ENCODE measurements at places on chromosomes 11 and 22.

- DNase-seq = no peak
Measured at GRCh38 chr11:46514370-46514769, 79.5 kb downstream of the AMBRA1 start.

- DNase-seq = no peak
Measured at GRCh38 chr11:111395749-111396148, 16.7 kb upstream of the POU2AF1 start.

- DNase-seq = peak; percentile 77
Measured at GRCh38 chr22:28442264-28442710, 237.4 kb downstream of the TTC28 start.

GRCh38 chr11:70024773-70025045 is 53.4 kb upstream of the ANO1 start:
- DNase-seq = no peak

GRCh38 chr11:42075180-42075579 is 615.7 kb upstream of the LRRC4C start:
- no peak for DNase-seq

- no peak for DNase-seq
Measured at GRCh38 chr11:34644669-34645406, 23.9 kb downstream of the EHF start.

GRCh38 chr11:112612250-112612849 is 348.9 kb upstream of the NCAM1 start:
- DNase-seq = no peak

DNA sequence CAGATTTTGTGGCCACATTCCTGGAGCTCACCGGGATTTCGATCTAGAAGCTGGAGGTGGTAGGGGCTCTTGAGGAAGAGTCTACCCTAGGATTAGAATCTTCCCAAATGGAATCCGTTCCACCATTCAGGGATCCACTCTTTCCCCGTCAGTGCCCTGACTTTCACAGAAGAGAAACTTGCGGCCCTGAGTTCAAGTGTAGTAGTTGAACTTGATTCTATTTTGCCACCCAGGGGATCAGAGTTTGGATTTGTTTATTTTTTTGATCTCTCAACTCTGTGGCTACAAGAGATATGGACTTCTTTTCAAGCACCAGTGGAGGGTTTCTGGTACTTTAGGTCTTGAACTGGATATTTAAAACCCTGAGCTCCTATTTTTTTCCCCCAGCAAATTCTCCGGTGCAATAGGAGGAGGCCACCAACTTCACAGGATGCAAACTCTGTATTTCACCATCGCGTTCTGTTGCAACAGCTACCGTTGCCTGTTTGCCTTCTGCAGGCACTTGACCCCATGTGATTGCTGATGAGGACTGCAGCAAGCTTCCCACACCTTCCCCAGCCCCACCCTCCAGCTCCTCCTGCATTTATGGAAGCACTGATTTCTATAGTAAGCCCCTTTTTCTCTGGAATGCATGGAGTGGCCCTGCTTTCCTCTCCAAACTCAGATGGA is 14.8 kb upstream of the MRGPRF start:
- DNase-seq = peak; percentile 87

DNA sequence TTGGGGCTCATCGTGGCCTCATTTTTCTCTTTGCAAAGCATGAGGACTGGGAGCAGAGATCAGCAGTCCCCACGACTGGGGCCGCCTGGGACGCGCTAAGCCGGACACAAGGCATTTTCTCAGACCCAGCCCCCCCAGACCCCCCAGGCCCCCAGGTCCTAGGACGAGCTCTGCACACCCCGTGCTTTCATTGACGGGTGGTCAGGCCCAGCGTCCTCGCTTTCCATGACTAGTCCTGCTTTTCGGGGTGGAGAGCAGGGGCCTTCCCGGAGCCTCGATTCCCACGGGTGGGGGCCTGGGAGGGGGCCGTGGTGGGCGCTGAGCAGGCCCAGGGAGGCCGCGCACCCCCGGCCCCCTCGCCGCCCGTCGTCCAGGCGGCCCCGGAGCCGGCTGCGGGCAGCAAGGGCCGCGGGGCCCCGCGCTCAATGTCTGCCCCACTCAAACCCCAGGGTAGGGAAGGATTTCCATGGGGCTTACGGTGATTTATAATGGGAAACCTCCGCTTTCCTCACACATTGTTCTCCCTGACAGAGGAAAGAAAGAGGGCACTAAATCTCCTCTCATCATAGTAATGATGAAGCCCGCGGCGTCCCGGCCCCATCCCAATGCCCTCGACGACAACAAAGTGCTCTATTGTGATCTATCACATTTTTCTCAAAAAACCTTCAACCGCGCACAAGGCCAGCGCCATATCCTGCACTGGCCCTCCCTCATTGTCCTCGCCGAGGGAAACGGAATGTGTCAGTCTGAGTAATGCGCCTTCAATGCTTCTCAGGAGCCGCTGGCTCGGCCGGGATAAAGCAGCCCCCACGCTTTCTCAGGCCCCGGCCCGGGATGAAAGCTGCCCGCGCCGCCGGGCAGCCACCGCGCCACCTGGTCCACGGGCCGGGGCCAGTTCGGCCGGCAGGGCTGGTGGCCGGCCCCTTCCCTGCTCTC is 10.4 kb upstream of the LINC01488 start:
- DNase-seq = no peak

DNA sequence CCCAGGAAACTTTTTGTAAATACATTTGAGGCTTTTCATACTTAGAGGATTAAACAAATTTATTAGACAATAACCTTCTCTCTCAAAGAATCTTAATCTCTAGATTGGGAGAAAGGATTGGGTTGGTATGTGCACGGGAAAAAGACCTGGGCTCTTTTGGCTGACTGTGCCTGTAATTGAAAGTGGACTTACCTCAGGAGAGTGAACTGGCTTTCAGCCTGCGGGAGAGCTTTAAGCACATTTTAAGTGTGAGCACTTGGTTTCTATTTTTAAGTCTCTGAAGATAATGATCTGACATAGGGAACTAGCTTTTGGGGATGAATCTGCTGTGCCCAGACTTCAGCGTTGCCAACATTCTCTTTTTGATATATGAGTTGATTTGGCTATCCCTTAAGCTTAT is 35.8 kb downstream of the UVRAG start:
- DNase-seq = peak; percentile 19

- DNase-seq = no peak
Measured at GRCh38 chr11:60854847-60855725, 664 bp downstream of the PTGDR2 start.

DNA sequence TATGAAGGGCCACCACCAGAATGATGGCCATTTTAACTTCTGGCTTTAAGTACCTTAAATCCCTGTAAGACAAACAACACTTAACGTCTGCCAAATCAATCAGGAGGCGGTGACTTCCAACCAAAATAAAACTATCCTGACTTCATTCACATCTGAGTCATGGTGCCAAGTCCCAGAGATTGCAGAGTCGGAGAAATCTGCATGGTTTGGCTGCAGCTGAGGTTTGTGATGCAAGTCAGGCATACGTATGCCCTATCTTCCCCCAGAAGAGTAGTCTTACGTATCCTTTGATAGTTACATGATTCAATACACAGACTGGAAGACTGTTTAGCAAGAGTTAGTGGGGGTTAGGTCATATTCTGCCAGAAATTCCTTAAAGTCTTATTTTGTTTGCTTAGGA is 1.7 kb upstream of the GAB2 start:
- DNase-seq = peak; percentile 97

GRCh38 chr11:33633251-33634003 is 67.2 kb downstream of the C11orf91 start:
- no peak for DNase-seq

DNA sequence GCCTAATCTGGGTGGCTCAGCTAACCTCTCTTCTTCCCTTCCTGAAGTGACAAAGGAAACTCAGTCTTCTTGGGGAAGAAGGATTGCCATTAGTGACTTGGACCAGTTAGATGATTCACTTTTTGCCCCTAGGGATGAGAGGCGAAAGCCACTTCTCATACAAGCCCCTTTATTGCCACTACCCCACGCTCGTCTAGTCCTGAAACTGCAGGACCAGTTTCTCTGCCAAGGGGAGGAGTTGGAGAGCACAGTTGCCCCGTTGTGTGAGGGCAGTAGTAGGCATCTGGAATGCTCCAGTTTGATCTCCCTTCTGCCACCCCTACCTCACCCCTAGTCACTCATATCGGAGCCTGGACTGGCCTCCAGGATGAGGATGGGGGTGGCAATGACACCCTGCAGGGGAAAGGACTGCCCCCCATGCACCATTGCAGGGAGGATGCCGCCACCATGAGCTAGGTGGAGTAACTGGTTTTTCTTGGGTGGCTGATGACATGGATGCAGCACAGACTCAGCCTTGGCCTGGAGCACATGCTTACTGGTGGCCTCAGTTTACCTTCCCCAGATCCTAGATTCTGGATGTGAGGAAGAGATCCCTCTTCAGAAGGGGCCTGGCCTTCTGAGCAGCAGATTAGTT is 14.2 kb upstream of the UVRAG start:
- DNase-seq = no peak

- no peak for DNase-seq
Measured at GRCh38 chr11:76491644-76492043, 46.8 kb downstream of the EMSY start.

DNA sequence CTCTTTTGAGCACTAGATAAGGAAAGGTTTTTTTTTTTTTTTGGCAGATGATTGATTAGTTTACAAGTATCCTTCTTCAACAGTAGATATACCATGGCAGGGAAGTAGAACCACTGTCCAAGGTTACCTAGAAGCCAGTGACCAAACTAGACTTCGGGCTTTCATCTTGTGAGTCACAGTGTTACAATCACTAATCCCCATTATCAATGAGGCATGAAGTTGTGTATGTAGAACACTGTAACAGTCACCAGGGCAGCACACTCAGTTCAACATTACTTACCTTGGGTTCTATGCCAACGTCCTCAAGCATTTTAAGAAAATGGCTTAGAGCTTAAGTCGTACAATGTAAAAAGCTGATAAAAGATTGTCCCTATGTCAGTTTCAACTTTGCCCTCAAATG is 430.9 kb downstream of the ETS1 start:
- no peak for DNase-seq

GRCh38 chr11:15493066-15493465 is 378.3 kb downstream of the INSC start:
- DNase-seq = no peak

GRCh38 chr22:21594865-21595452 is 27.4 kb downstream of the UBE2L3 start:
- no peak for DNase-seq

DNA sequence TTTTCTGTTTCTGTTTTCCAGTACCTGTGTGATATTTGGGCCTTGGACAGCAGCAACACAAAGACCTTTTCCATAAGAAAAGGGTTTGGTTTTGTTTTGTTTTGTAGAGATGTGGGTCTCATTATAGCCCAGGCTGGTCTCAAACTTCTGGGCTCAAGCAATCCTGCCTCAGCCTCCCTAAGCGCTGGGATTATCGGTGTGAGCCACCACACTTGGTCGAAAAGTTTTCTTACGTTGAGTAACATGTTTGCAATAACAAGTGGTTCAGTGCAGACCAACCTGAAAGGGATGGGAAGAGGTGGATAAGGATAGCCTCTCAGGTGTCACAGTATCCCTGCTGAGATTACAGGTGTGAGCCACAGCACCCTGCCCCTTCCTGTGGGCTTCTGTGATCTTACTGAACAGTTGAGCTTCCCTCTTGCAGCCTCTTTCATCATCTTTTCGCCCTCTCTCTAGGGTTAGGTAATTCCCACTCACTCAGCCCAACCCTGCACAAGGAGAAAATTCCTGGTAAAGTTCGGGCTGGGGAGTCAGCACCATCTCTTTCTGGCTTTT is 3.5 kb upstream of the MRPL48 start:
- no peak for DNase-seq

DNA sequence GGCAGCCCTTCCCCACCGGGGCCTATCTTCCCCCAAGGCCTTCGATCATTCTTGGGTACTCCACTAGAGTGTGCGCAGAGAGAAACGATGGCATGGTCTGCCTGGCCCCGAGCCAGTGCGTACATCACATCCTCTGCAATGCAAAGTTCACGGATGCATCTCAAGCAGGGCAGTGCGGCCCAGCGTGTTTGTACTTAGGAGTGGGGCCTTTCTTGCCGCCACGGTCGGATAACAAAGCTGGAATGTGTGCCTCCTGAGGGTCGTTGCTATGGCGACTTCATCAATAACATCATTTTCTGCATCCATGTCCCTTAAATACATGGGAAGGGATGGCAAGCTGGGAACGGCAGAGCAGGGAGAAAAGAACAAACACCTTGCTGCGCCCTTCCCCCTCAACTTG is 73.9 kb downstream of the SCUBE1 start:
- DNase-seq = no peak

GRCh38 chr11:128860571-128861361 is 6.3 kb downstream of the KCNJ1 start:
- DNase-seq = no peak

DNA sequence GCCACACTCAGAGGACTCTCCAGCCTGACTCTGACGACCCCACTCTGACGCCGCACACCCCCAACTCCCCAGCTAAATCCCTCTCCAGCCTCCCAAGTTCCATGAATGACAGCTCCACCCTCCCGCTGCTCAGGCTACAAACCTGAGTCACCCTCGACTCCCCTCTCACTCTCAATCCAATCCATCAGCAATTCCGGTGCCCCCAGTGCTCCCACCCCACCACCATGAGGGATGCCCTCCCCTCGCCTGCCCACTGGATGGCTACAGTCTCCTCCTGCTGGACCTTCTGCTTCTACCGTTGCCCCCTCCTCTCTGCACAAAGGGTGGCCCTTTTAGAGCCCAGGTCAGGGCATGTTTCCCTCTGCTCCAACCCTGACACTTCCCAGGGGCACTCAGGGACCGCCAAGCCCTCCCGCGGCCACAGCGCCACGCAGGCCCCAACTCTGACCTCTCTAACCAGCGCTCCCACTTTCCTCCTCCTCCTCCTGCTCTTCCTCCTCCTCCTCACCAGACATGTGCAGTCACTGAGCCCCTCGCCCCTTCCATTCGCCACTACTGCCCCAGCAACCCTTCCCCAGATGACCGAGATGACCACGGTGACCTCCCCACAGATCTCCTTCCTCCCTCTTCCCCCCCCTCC is 69.5 kb upstream of the NUP50 start:
- no peak for DNase-seq

DNA sequence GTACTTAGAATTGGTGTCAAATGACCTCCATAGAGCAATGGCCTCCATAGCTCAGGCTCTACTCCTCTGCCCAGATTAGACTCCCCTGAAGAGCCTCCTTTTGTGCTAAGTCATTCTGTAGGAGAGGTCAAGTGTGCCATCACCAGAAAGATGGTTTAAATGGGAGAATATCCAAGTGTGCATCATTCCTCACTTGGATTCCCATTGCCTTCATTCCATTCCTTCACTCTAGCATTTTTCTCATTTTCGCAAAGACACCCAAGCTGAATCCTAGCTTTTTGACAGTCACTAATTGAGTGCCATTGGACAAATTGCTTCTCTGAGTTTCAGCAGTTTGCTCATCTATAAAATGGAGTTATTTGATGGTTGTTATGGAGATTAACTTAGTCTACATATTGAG is 16.9 kb downstream of the CLMP start:
- no peak for DNase-seq

GRCh38 chr11:58028687-58029411 is 1.9 kb upstream of the OR6Q1 start:
- peak; percentile 40 for DNase-seq

- no peak for DNase-seq
Measured at GRCh38 chr22:33756508-33756949, 163.7 kb downstream of the LARGE1 start.

DNA sequence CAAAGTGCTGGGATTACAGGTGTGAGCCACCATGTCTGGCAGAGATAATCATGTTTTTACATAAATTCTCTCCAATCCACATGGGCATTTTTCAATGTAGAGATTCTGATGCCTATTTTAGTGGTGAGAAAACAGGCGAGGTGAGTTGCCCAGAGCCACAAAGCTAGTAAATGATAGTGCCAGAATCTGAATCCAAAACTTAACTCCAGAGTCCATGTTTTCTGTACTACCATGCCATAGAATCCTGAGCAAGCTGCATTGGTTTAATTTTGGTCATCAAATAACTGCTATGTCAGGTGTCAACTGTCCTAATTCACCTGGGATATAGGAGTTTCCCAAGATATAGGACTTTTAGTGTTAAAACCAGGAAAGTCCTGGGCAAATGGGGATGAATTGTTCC is 13.6 kb downstream of the NEFH start:
- DNase-seq = no peak

Data from suppressor macrophage treated with lipopolysaccharide for 4 hours (primary cell).